ENCODE measurements at places on chromosomes 6 and 20.

- no peak for DNase-seq
Observed at GRCh38 chr6:146768722-146769121, 169.9 kb downstream of the ADGB start.

DNA sequence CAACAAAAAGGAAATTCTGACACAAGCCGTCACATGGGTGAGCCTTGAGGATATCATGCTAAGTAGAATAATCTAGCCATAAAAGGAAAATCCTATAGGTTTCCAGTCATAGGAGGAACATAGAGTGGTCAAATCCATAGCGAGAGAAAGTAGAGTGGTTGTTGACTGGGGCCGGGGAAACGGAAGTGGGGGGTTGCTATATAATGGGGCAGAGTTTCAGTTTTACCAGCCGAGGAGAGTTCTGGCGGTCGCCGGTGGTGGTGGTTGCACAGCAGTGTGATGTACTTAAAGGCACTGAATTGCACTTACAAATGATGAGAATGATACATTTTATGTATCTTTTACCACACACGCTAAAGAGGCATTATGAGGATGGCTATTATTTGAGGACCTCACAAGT, 4.9 kb downstream of the GPR31 start:
- no peak for DNase-seq

DNA sequence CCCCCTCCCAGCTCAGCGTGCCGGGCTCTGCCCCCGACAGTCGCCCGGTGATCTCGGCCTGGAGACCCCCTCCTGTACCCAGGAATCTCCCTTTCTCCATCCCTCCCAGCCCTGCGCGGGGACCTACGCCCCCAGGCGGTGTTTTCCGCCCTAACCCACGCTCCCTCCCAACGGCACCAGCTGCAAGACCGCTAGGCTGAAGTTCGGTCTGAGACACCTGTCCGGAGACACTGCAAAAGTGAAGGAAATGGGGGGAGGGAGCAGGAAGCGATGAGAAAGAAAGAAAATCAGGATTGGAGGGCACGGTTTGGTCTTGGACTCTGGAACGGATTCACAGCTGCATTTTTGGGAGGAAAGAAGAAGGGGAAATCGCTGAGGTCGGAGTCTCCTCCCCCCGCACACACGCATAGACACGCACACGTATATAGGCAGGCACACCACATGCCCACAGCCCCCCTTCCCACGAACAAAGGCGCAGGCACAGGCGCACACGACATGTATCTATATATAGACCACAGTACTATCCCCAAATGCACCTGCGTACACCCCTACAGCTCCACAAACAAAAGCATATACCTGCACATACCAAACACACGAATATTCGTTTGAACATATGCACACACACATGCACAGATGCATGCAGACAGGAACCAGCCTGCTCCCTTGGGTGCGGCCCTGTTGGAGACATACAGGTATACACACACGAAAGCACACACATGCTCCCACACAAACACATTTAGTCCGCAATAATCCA, 1.0 kb downstream of the SLC32A1 start:
- DNase-seq = no peak

GRCh38 chr6:55495277-55495676, 83.7 kb downstream of the HMGCLL1 start:
- no peak for DNase-seq
